ENCODE measurements at places on chromosomes 12 and 14.

DNA sequence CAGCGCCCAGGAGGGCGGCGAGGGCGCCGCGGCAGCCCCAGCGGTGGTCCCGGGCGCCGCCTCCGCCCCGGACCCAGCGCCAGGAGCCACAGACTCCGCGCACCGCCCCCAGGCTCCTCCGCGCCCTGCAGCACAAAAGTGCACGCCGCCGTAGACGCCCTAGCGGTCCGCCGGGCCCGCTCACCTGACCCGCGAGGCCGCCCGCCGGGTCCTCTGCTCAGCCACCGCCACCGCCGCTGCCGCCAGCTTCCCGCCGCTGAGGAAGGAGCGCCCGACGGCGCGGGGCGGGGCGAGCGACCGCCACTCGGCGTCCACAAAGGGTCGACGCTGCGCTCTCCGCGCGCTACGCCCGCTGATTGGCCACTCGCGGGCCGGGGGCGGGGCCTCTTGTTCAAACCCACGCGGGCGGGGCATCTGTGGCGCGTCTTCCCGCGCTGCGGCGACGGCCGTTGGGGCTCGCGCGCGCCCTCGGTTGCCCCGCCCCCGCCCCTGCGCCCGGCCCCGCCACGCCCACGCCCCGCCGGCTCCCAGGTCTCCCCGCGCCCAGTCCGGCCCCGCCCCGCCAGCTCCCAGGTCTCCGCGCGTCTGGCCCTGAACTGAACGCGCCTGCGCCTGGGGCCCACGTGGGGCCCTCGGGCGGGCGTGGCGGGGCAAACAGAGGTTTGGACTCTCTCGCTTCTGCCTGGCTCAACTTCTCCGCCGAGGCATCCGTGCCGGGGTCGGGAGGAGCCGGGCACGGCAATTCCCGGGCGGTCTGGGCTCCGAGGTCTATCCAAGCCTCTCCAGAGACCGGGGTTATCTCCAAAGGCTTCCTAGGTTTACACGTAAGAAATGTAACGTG, at the start of gene CDCA4:
TSS of gene CDCA4 (minus strand) at position 269 of the 841 bp plus-strand sequence. CDS start 9,154 bp downstream, outside the sequence.
- peak; percentile 97 for DNase-seq

DNA sequence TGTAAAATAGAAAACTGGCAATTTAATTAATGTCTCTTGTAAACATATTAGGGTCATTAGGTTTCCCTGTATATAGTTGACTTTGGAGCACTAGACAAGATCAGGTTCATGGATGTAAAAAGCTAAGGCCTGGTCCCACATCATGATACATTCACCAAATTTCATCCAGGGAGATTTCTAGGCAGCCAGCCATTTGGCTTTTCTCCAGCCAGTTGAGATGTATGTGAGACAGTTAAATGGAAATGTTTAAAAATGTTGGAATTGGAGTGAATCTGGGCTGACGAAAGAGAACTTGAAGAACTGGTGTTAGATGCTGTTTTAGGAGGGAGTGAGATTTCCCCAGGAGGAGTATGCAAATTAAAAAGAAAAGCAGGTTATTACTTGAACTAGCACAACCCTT, 41.8 kb upstream of the CLEC14A start:
- no peak for DNase-seq

GRCh38 chr12:23423097-23423687, 526.3 kb downstream of the SOX5 start:
- DNase-seq = no peak

- DNase-seq = no peak
These were observed 202.1 kb downstream of the SEC23A start for GRCh38 chr14:38900887-38901286.

DNA sequence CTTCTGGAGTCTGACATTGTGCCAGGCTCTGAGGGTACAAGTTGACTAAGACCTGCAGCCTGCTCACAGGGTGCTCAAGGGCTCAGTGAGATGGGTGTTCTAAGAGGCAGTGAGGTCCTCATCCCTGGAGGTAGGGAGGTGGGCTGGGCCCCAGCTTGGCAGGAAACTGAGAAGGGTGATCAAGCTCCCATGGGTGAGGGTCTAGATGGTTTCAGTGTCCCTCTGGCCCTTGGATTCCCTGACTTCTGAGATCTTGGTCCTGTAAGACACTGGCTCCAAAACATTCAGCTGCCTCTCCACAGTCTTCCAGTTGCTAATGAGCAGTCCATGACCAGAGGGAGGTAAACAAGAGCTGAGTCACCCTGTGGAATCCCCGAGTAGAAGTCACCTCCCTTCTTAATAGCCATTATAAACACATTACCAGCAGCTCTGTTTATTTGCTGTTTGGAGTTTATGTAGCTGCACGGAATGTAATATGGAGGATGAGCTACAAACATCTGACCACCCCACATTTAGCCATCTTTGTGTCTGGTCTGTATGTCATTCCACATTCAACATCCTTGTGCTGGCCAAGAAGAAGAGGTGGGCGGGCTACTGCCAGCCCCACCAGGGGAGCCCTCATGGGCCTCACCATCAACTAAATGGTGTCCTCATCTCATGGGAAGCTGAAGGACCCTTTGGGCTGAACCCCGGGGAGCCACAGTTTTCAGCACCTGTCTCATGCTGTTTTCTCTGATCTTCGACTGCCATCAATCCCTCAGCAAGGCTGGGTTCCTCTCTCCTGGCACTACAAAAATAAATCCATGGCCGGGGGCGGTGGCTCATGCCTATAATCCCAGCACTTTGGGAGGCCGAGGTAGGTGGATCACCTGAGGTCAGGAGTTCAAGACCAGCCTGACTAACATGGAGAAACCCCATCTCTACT, 37.2 kb upstream of the BDKRB2 start:
- DNase-seq = no peak

- DNase-seq = no peak
These were observed 4.6 kb upstream of the CACNB3 start for GRCh38 chr12:48813465-48814261.

DNA sequence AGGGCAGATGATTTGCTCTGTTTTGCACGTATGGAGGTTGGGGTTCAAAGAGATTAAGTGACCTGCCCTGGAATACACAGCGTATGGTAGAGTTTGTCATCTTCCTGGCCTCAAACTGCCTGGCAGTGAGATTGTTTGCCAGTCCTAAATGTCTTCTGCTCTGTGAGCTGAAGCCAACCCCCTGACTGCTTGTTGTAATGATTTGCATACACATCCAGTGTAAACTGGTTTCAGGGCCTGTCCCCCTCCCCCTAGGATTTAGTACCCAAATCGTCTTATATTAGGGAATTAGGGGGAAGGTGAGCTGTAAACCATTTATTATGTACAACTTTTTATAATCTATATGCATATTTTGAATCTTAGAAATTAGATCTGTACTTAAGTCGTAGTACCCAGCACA, 38.4 kb downstream of the AKAP3 start:
- DNase-seq = no peak

- DNase-seq = no peak
These were observed 97.7 kb downstream of the ESRRB start for GRCh38 chr14:76473481-76474263.

DNA sequence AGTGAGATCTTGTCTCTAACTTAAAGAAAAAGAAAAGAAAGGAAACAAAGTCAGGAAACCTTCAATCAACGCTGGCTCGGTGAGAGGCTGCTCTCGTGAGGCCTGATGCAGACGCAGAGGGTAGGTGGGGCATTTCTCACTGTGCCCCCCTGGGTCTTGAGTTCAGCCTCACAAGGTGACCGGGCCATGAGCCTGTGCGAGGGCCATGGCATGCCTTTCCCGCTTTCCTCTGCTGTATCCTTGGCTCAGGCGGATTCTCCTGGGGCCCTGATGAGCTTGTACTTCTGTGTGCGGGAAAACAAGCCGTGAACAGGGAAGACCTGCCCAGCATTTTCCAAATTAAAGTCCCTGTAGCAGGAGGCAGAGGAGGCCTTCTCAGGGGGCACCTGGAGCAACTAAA, 20.2 kb downstream of the ADGRD1 start:
- no peak for DNase-seq

GRCh38 chr14:23021434-23021833, 11.5 kb upstream of the C14orf93 start:
- no peak for DNase-seq

- no peak for DNase-seq
These were observed 183.1 kb downstream of the TMTC3 start for GRCh38 chr12:88325076-88325815.

DNA sequence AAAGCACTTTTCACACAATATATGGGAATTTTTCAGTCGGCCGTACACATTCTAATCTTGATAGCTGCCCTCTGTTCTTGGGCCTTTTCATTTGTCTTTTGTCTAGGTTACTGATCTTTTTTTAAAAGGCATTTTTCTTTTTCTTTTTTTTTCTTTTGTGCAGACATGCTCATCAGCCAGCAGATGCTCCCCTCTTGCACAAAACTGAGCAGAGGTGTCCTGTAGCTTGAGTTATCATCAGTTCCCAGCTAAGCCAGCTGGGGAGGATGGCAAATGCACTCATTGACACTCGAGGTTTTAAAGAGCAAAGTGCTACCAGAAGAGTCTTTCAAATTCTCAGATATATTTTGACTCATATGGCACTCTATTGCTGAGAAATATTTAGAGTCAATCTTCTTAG, 913.9 kb upstream of the SEL1L start:
- no peak for DNase-seq

DNA sequence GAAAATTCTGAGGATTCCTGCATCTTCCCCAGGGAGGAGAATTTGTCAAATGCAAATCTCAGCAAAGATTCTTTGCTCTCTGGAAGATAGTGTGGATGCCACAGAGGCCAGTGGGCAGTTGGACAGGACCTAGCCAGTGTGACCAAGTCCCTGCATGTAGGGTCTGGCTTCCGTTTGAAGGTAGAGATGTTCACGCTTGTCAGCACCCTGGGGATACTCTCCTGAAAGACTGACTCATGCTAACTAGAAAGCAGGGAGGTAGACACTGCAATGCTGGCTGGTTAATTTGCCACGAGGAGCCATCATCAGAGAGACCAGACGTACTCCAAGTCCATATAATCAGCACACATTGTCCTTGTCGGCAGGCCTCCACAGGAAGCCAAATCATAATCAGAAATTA, 130.1 kb downstream of the SAMD4A start:
- DNase-seq = no peak

GRCh38 chr12:130266751-130267150, 70.9 kb upstream of the PIWIL1 start:
- DNase-seq = no peak

GRCh38 chr14:25350021-25350420, 300.1 kb upstream of the STXBP6 start:
- no peak for DNase-seq

DNA sequence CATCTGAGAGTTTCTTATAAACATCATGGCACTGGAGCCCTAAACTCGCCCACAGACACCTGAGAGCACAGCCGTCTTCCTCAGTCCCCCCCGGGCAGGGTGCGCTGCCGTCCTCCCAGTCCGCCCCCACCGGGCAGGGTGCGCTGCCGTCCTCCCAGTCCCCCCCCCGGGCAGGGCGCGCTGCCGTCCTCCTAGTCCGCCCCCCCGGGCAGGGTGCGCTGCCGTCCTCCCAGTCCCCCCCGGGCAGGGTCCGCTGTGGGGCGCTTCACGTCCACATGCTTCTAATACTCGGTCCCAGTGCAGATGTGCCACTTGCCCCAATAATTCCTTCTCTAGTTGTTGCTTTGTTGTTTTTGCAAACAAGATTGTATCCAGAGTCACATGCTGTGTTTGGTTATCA, 6.9 kb upstream of the ADSS1 start:
- no peak for DNase-seq

DNA sequence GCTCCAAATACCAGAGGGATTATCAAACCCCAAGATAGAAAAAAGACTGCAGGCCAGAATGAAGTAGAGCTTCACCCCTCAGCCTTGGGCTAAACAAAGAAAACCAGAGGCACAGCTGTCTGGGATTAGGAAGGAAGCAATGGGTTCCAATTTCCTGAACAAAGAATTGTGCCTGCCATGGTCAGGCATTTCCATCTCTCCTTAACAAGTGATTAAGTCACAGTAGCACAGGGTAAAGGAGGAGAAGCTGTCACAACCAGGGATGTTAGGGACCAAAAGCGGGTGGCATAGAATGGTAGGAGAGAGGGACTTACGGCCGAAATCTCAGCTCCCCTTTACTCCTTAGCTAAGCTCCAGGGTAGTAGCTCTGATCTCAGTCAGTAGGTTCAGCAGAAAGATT, 33.9 kb downstream of the SPTLC2 start:
- no peak for DNase-seq

- DNase-seq = no peak
These were observed 379.9 kb downstream of the AEBP2 start for GRCh38 chr12:19819231-19819630.

- DNase-seq = peak; percentile 19
These were observed 127.0 kb downstream of the ERC1 start for GRCh38 chr12:1117970-1118563.

DNA sequence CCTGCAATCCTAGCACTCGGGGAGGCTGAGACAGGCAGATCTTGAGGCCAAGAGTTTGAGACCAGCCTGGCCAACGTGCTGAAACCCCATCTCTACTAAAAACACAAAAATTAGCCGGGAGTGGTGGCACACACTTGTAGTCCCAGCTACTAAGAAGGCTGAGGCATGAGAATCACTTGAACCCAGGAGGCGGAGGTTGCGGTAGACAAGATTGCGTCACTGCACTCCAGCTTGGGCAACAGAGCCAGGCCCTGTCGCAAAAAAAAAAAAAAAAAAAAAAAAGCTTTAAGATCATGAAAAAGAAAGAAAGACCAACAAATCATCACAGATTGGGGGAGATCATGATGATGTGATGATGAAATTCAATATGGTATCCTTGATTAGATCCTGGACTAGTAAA, 30.6 kb downstream of the WDR89 start:
- DNase-seq = no peak

- DNase-seq = no peak
These were observed 55.4 kb upstream of the GARIN2 start for GRCh38 chr14:67133595-67134441.

GRCh38 chr12:55642267-55642666, 5.6 kb downstream of the OR10P1 start:
- no peak for DNase-seq

DNA sequence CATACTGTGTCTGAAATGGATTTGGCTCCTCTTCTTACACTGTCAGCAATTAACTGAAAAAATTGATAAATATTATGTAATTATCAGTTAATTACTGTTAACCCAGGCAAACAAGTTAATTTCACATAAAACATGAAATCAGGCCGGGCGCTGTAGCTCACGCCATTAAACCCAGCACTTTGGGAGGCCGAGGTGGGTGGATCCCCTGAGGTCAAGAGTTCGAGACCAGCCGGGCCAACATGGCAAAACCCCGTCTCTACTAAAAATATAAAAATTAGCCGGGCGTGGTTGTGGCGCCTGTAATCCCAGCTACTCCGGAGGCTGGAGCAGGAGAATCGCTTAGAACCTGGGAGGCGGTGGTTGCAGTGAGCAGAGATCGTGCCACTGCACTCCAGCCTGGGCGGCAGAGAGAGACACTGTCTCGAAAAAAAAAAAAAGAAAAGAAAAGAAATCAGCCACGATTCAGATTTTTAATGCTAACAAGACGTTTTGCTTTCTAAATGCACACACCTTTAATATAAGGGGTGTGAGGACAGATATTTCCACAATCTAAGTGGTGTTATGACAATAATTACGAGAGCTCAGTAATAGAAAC, 473 bp upstream of the TMEM19 start:
- DNase-seq = no peak

DNA sequence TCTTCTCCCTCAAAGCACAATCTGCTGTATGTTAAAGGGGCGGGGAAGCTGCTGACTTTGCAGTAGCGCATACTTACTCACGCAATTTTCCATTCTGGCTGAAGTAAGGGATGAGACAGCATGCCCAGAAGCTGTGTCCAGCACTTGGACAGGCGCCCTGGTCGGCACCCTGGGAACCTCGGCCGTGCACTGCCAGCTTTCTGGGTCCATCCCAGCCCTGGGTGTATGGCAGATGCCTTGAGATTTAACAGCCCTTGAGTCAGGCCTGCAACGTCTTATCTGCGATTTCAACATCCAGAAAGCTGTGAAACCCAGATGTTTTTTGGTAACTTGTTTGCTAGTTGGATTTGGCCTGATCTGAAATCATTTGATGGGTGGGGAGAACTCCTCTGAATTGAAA, 16.1 kb downstream of the EML1 start:
- no peak for DNase-seq
